Naive thymus-derived CD8-positive, alpha-beta T cell (primary cell): ENCODE measurements at places on chromosomes 16 and 17.

GRCh38 chr16:10240854-10241613, 58.8 kb upstream of the GRIN2A start:
- no peak for DNase-seq

GRCh38 chr17:36942631-36943125, 5.4 kb downstream of the LHX1 start:
- no peak for DNase-seq

- DNase-seq: no peak
Observed at GRCh38 chr17:7363311-7363710, 8.4 kb downstream of the TMEM95 start.

- DNase-seq: no peak
Observed at GRCh38 chr16:76777721-76778465, 413.1 kb upstream of the MON1B start.

- DNase-seq: no peak
Observed at GRCh38 chr17:77892469-77893143, 65.9 kb upstream of the TNRC6C start.

DNA sequence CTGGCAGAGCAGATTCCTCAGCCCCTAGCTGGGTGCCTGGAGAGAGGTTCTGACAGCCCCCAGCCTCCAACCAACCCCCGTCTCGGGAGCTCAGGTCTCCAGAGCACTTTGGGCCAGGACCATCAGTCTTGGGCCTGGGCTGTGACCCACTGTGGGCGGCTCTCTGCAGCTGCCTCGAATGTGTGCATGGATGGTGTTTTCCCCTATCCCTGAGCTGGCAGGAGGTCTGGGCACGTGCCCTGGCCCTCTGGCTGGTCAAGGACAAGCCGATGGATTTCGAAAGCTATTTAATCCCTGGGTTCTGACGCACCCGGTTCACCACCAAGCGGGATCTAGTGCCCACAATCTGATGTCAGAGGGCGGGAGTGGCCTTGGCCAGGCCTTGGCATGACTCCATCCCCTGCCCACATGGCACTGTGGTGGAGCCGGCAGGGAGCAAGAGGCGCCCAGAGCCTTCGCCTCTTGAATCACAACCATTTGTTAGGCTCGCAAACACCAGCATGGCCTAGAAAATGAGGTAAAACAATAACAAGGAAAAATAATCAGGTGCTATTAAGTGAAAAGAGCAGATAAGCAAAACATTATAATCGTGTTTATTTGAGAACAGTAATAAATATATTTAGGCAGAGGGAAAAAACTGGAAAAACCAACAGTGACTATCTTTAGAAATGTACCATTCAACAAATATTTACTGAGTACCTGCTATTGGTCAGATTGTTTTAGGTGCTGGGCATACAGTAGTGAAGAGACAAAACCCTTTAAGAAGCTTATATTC, 69.3 kb upstream of the TOB1 start:
- no peak for DNase-seq

DNA sequence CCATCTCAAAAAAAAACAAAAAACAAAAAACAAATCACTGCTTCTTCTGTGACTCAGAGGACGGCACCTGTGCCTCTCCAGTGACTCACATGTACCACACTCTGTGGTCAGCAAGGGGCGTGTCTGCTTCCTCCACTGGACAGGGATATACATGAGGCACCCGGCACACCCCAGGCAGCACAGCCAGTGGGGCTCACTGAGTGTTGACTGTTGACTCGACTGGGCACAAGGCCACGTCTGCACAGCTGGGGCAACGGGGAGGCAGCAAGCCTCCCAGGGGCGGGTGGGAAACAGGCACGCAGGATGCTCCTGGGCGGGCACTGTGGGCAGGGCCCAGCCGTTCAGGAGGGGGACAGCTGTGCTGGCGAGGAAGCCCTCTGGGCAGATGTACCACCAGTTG, 64.1 kb downstream of the TIMM22 start:
- DNase-seq: no peak

DNA sequence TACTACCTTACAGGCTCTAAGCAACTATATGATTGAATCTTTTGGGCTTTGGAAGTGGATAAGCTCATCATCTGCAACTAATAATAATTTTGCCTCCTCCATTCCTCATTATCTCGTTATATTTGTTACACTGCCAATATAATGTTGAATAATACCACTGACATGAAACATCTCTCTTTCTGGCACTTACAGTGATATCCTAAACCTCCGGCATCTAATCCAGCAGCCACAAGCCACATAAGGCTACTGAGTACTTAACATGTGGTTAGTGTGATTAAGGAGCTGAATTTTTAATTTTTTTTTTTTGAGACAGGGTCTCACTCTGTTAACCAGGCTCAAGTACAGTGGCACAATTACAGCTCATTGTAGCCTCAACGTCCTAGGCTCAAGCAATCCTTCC, 9.6 kb downstream of the CDC42EP4 start:
- no peak for DNase-seq

- no peak for DNase-seq
Observed at GRCh38 chr16:26700250-26700649, 366.5 kb upstream of the C16orf82 start.

DNA sequence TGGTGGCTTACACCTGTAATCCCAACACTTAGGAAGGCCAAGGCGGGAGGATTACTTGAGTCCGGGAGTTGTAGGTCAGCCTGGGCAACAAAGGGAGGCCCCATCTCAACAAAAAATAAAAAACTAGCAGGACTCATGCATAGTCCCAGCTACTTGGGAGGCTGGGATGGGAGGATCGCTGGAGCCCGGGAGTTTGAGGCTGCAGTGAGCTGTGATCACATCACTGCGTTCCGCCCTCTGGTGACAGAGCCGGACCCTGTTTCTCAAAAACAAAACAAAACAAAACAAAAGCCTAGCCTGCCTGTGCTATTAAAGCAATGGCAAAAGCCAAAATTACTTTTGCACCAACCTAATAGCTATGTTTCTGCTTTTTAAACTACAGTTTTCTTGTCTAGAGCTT, 1.5 kb downstream of the FCSK start:
- no peak for DNase-seq

- no peak for DNase-seq
Observed at GRCh38 chr17:75319904-75320691, 30.9 kb upstream of the SLC25A19 start.

GRCh38 chr16:58138852-58139251, 9.7 kb upstream of the CFAP20 start:
- DNase-seq: no peak

GRCh38 chr16:6492742-6493141, 839.9 kb upstream of the RBFOX1 start:
- no peak for DNase-seq

DNA sequence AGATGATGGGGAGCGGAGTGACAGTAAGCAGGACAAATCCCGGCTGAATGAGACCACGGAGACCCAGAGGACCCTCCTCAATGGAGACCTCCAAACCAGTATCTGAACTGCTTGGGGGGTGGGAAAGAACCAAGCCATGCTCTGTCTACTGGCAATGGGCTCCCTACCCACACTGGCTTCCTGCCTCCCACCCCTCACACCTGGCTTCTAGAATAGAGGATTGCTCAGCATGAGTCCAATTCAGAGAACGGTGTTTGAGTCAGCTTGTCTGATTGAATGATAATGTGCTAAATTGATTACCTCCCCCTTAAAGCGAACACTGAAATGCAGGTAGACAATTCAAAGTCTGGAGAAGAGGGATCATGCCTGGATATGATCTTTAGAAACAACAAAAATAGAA, 5.5 kb downstream of the SSTR2 start:
- DNase-seq: no peak

DNA sequence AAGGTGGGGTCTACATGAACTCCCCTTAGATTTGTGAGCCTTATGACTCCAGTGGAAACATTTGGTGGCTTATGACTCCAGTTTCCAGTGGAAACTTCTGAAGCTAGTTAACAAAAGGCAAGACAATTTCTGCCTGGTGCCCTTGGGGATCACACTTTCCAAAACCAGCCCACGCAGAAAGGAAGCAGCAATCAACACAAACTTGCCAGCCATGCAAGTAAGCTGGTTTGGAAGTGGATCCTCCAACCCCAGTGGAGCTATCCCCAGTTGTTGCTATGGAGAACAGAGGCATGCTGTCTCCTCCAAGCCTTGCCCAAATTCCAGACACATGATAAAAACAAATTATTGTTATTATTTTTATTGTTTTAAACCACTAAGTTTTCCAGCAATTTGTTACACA, 130.9 kb downstream of the CDH11 start:
- no peak for DNase-seq

DNA sequence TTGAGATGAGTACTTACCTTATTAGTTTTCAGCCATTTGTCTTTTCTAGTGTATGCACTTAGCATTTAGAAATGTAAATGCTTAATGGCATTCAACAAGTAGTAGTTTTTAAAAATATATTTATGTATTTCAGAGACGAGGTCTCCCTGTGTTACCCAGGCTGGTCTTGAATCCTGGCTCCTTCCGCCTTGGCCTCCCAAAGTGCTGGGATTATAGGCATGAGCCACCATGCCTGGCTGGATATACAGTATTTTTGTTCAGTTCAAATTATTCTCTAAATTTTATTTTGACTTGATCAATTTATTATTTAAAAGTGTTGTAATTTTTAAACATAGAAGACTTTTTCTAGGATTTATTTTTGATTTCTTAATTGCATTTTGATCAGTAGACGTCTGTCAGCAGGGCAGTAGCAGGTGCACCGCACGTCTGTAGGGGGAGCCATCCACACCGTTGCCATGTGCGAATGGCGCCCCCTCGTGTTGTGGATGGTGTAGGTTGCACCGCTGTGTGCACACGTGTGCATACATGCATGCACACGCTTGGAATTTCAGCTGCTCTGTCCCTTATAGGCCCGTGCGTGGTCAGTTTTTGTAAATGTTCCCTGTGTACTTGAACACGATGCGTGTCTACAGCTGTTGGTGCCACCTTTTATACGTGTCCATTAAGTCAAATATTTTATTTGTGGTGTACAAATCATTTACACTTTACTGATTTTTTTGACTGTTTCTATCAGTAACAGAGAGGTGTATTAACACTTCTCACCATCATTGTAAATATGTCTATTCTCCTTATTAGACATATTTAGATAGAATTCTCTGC, 30.6 kb downstream of the RPTOR start:
- peak; percentile 88 for DNase-seq

GRCh38 chr17:14310101-14310500, 9.2 kb downstream of the HS3ST3B1 start:
- no peak for DNase-seq

DNA sequence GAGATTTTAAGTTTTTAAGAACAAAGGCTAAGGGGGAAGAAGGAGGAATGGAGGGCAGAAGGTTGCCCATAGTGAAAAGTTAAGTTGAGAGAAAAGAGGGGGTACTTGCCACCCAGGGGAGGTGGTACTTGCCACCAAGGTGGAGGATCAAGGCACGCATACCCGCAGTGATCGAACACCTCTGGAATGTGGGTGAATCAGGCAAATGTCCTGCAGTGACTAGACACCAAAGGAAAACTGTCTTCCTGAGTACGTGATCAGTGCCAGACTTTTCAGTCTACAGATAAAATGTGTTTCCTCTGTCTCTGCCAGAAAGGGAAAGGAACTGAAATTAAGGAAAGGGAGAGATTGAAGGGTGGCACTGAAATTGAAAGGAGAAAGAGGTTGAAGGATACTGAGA, 2285.3 kb downstream of the TP53TG3F start:
- no peak for DNase-seq

DNA sequence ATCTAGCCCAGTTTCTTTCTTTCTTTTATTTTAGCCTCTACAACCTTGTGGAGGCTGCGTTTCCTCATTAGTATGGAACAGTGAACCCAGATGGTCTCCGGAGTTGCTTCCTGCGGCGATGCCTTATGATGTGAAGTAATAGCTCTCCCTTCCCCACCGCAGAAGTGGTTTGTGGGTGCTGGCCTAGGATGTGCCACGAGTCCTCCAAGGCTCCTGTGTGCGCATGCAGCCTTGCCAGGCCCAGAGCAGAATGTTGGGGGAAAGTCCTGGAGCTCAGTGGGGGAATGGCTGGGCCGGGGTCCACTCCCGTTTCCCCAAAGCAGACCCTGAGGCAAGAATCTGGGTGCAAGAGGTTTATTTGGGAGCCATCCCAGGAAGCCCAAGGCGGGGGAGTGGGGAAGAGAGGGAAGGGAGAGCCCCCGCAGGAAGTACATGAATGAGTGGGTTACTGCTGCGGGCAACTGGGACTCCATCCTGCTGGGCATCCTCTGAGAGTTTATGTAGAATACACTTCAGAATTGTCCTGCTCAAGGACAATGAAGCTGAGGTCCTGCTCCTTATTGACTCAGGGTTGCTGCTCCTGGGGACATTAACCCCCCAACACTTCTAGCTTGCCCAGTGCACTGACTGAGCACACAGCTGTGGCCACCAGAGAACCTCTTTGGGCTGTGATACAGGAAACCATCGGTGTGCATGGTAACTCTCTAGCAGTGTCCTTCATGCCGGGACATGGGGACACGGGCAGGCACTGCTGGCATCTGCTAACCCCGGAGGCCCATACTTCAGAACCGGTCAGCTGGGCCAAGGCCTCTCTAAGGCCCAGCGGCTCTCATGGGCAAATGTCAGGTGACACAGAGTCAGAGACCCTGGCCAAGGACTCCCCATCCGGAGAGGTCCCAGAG, 3.7 kb upstream of the HCRT start:
- no peak for DNase-seq

DNA sequence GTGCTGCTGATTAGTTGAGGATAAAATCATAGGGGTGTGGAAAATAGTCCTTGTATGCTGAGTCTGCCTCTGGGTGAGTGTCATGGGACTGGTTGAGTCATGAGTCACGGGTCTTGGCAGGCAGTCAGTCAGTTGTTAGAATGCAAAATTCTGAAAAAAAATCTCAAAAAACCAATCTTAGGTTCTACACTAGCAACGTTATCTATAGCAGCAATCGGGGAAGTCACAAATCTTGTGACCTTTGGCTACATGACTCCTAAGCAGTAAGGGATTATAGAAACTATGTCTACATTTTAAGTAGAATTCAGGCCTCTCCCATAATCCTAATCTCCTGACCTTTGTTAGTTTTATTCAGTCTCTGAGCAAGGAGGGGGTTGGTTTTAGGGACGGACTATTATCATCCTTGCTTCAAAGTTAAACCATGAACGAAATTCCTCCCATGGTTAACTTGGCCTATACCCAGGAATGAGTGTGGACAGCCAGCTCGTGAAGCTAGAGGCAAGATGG, 18.0 kb upstream of the PMFBP1 start:
- no peak for DNase-seq

DNA sequence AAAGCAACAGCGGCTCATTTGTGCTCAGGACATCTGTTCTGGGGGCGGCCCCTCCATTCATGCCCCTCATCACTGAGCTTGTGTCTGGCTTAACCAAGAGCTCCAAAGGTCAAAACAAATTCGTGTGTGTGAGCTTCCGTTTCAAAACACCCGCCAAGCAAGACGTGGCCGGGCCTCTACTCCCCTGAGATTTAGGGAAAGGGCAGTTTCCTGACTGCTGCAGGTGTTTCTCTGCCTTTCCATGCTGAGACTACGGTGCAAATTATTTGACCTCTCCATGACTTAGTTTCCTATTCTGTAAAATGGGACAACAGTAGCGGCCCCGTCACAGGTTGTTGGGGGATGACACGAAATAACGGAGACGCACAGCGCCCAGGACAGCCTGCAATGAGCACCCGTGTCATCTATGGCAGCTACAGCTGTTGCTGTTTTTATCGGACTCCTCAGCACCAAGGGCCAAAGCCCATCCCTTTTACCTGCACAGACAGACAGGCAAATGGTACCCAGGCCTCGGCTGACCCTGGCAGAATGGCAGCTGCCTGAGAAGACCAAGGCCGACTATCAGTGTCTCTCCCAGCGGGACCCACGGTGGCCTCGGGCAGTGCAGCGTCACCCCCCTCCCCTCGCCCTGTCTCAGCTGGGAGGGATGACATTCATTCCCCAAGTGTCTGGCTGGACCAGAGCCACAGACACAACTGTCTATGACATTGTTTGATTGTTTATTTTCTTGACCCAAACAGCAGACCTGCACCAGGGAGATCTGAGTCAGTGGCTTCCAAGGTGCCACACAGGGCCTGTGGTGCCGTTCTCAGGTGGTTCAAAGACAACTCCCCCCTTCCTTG, 50.7 kb upstream of the DOC2B start:
- DNase-seq: peak; percentile 44
